AG09309 (cell line): ENCODE measurements at places on chromosomes 2 and 18.

DNA sequence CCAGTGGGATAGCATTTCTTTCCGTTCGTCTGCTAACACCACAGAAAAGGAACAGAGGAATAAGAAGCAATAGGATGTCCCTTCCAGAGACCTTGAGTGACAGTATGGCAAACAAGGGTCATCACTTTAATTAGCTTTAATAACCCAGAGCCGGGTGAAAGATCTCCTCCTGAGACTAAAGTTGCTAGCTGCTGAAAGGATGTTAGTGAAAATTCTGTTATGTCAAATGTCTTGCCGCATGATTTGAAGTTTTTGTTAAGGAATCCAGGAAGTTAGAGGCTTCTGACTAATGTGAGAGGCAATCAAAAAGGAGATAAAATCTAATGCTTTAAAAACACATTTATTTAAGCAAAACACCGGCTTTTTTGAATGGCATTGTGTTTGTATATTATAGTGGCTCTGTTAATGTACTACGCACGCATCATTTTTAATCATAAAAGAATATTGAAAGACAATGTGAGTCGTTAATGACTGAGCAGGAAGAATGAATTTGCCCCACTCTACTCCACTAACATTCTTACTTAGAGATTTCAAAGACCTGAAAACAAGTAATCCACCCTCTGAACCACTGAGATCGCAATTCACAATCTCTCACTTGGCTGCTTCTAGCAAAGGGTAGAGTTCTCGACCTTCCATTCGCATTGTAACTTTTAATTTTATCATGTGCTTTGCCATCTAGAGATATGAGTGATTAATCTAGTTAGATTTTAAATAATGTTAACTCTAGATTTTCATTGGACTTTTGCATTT lies 536.6 kb downstream of the LRRTM4 start:
- no peak for DNase-seq

- DNase-seq, result no peak
Measured at GRCh38 chr2:232578626-232579025, 28.1 kb downstream of the EIF4E2 start.

DNA sequence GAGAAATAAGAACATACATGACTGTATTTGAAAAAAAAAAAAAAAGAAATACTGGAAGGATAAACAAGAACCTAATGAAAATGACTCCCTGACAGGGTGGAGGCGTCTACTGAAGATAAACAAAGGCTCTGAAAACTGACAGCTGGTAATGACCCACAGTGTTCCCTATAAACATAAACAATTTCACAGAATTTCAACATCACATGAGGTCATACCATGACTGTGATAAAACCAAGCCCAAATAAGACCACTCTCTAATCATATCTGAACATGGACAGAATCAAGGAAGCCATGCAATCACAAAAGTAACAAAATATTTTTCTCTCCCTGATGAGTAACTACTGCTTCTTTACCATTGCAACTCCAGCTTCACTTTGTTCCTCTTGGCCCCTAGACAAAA lies 159.3 kb downstream of the FAM124B start:
- DNase-seq, result no peak

DNA sequence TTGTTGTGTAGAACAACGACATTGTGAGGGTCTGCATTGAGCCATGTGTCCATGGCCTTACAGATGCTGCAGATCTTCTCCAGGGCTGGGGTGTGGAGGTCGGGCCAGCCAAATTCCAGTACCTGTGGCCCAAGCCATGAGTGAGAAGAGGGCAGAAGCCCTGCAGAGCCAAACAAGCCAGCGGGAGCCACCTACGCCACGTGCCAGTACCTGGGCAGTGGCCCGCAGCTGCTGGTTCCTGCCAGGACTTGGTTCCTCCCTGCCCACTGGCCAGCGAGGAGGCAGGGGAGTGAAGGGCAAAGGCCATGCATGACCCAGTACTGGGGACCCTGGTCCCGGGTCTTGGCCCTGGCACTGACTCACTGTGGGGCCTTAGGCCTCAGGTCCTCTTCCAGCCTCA lies 109.4 kb downstream of the TNS1 start:
- DNase-seq, result no peak

GRCh38 chr18:13437796-13438506 lies 219.4 kb downstream of the LDLRAD4 start:
- DNase-seq, result no peak

DNA sequence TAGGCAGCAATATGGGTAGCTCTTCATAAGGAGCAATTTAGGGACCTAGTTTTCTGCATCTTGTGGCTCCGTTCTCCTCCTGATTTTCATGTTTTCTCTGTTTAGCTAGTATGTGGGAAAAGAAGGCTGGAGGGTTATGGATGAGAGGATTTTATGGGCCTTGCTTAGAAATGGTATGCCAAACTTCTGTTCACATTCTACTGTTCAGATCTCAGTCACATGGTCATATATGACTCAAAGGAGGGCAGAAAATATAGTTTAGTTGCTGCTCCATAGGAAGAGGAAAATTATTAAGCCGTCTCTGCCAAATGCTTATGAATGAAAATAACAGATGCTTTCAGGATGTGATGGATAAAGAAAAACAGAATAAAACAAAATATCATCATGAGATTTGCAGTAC lies 361.8 kb upstream of the CWC22 start:
- DNase-seq, result no peak

DNA sequence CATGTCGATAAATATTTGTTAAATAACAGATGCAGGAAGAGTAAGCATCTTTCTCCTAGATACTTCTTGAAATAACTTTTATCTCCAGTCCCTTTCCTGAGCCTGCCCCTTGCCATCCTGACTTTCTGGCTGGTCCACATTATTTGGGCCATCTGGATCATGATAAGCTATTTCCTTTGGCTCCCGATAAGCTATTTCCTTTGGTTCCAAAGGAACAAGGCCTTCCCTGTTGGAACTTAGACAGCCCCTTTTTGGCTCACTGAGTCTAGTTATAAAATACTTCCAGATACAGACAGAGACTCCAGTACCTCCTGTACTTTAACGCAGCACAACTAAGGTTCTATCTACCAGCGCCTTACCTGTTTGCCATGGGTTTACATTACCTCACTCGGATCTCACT lies 205.3 kb upstream of the CCDC150 start:
- DNase-seq, result no peak

GRCh38 chr2:12486205-12487118 lies 230.3 kb upstream of the TRIB2 start:
- no peak for DNase-seq

GRCh38 chr2:10157293-10157692 lies 34.8 kb downstream of the RRM2 start:
- no peak for DNase-seq

- no peak for DNase-seq
Measured at GRCh38 chr2:68280796-68281195, 28.5 kb upstream of the PPP3R1 start.

DNA sequence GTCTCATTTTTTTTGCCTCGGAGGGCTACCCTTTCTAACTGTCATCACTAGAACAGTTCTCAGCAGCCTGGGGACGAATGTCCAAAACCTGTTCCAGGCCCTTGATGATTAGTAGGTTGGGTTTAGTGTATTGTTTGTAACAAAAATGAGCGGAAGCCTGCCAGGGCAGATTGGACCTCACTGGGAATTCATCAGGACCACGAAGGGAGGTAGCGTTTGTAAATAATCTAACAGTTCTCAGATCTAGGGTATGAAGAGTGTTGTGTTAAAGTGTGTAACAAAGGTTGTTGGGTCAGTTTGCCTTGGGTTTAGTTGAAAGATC lies 799 bp downstream of the CEP68 start:
- DNase-seq, result no peak

DNA sequence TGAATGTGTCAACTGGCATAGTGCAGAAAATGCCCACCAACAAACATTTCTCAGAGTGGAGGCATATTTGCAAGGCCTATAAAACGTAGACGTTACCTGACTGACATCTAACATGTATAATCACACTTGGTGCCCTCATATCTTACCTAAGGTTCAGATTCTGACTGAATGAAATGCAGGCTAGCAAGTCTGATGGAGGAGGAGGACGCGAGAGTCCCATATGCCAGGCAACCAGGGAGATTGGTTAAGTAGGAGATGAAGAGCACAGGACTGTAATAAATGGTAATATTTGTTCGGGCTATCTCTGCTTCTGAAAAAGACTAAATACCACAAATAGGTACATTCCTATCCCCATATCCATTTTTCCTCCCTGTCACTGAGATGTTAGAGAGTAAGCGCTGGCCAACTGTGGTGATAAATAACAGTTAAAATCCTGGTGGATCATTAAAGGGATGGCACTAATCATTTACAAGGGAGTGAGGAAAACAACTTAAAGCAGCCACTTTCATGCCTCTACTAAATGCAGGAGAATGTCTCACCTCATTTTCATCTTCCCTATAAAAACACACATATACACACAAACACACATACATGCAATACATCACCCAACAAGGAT lies 217.2 kb downstream of the TMEM163 start:
- DNase-seq, result no peak

- DNase-seq, result no peak
Measured at GRCh38 chr2:65536596-65536995, 104.2 kb upstream of the SPRED2 start.
